NCI-H748 treated with DMSO at 0.1 percent for 48 hours (cell line): ENCODE measurements at places on chromosomes 11 and 22.

- no peak for DNase-seq
Observed at GRCh38 chr11:119671051-119671450, 57.9 kb downstream of the NECTIN1 start.

DNA sequence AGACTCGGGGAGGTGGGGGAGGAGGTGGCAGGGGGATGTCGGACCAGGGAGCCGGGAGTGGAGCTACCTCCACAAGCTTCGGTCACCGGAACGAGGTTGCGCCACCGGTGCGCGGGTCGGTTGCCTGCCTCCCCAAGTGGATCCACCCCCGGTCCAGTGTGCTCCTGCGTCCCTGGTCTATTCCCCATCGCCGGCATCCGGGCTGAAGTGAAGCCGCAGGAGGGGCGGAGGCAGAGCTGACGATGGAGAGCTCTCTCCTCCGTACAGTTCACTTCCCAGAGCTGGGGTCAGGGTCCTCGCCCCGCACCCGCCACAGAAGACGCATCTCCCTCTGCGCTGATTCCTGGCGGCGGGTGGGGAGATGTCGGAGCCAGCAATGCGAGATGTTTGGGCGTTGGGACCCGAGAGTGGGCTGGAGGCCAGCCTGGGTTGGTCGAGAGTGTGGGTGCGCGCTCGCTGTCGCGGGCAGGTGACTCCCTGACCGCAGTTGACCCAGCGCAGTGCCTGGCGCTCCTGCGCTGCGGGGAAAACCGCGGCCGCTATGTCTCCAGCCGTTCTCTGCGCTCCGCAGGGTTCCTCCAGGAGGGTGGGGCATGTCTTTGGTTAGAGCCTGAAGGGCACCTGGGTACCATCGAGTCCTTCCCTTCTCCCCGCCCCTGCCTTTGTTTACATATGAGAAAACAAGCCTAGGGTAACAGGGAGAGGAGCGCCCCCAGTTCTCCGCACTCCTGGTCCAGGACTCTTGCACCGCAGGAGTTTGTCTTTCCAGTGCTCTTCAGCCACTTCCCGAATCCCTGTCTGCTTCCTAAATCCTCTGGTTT, 1.7 kb downstream of the C11orf96 start:
- DNase-seq: no peak

DNA sequence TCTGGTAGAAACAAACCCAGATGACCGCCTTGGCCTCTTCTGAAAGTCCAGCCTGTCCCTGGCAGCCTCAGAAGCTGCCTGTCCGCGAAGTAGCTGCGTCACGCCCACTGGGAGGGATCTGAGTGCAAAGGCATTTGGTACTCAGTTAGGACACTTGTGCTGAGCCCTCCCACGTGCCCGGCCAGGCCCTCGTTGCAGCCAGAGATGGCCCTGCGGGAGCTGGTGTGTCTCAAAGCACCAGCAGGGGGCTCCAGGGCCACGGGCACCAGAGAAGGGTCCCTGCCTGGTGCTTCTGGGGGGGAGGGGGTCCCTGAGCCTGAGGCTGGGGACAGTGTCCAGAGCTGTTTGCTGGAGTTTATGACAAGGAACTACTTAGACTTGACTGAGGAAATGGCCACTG, 5.8 kb downstream of the SELENOO start:
- no peak for DNase-seq

GRCh38 chr11:84396521-84396920, 1110.4 kb upstream of the CCDC90B start:
- no peak for DNase-seq

- DNase-seq: no peak
Observed at GRCh38 chr11:75644946-75645345, 23.9 kb downstream of the MAP6 start.

GRCh38 chr11:68200639-68201038, 12.5 kb downstream of the KMT5B start:
- DNase-seq: no peak

GRCh38 chr22:19812910-19813309, 41.8 kb downstream of the GNB1L start:
- no peak for DNase-seq

GRCh38 chr11:122816761-122817520, 21.4 kb upstream of the CRTAM start:
- DNase-seq: no peak

DNA sequence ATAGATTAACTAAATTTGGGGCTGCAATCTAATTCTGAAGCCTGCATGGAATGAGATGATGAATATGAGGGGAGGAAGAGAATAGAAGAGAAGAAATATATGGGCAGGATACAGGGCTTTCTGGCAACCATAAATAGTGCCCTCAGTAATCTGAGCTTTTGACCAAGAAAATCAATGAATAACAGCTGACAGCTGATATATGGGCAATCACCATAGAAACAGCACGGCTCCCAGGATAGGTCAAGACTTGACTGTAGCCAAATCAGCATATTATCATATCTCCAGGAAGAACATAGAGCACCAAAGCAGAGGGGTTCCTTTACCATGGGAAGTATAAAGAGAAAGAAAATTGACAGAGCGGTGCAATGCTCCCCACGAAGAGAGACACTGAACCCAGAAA, 643.8 kb upstream of the TENM4 start:
- peak; percentile 72 for DNase-seq

DNA sequence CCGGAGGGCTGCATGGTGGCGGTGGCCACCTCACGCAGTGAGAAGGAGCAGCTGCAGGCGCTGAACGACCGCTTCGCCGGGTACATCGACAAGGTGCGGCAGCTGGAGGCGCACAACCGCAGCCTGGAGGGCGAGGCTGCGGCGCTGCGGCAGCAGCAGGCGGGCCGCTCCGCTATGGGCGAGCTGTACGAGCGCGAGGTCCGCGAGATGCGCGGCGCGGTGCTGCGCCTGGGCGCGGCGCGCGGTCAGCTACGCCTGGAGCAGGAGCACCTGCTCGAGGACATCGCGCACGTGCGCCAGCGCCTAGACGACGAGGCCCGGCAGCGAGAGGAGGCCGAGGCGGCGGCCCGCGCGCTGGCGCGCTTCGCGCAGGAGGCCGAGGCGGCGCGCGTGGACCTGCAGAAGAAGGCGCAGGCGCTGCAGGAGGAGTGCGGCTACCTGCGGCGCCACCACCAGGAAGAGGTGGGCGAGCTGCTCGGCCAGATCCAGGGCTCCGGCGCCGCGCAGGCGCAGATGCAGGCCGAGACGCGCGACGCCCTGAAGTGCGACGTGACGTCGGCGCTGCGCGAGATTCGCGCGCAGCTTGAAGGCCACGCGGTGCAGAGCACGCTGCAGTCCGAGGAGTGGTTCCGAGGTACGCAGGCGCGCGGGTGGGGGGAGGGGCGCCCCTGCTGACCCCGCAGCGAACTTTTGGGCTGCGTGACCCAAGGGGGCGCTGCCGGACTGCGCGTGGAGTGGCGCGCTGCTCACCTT, 670 bp downstream of the NEFH start:
- no peak for DNase-seq
